ENCODE measurements at places on chromosomes 2 and 18.
A peak's percentile ranks its signal among the peaks of the same experiment; 100 is the strongest.

GRCh38 chr2:47818777-47819176 lies 35.8 kb downstream of the MSH6 start:
- no peak for DNase-seq

DNA sequence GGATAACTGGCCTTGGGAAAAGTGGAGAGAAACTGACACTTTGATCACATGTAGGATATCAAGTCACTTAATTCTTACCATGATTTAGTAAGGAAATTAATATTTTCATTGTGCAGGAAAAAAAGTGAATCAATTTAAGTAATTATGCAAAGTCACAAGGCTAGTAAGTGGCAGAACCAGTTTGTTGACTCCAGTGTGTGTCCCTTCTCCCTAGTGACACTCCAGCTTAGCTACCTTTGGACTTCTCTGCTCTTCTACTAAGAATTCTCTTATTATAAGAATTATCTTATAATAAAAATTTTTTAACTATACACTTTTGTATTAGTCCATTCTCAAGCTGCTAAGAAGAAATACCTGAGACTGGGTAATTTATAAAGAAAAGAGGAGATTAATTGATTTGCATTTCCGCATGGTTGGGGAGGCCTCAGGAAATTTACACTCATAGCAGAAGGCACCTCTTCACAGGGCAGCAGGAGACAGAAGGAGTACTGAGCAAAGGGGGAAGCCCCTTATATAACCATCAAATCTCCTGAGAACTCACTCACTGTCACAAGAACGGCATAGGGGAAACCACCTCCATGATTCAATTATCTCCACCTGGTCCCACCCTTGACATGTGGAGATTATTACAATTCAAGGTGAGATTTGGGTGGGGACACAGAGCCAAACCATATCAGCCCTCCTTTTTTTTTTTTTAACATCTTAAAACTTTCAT lies 13.6 kb downstream of the COL4A4 start:
- DNase-seq, result no peak

DNA sequence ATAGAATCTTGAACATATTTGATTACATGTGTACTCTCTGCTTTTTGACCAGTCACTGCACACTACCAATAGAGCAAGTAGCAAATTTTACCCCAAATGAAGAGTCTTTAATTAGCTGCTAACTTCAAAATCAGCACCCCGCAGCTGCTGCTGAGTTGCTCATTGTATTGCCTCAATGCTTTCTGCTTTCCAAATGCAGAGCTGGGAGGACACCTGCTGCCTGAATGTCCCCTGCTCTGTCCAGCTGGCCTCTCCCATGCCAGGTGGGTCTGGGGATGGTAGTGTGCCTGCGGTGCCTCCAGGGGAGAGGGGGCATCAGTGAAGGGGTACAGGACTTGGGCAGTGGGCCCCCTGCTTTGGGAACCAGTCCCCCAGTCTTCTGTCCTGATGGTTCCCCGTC lies 184.8 kb downstream of the PRKCE start:
- no peak for DNase-seq

- no peak for DNase-seq
These were observed 24.2 kb downstream of the COLEC12 start for GRCh38 chr18:476251-476664.

DNA sequence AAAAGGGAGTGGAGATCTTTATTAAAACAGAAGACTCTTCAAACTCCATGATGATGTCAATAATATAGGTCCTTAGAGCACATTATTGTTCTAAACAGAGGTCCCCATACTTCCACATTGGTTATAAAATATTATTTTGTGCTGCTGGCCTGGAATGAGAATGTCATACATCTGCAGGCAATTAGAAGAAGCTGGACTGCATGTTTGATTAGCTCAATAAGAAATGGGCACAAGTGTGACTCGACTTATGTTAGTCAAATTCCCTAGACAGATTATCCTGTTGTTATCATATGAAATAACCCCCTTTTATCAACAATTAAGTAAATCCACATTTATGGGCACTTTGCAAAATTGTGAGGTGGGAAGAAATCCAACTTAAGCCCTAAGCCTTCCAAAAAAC lies 8.8 kb downstream of the EFEMP1 start:
- DNase-seq, result no peak

DNA sequence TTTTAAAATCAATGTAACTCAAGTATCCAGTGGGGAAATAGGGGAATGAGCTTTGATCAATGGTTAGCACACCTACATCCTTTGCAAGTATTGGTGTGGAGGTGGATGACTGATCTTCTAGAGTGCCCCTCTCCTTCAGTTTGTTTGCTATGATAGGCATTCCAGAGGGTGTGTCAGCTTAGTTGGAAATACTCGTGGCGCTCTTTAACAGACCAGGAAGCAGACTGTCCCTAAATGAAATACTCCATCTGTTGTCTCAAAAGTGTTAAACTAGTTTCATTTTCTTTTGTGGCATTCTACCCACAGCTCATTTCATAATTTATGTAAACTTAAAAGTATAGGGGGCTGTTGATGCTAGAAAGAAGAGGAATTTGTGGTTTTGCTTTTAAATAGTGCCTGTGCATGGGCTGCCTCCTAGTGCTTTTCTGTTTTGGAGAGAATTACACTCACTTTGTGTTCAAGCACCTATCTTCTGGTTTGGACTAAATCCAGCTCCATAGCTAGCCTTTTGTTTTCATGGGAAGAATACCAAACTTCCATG lies 66.2 kb downstream of the STAT1 start:
- DNase-seq, result peak; percentile 88

DNA sequence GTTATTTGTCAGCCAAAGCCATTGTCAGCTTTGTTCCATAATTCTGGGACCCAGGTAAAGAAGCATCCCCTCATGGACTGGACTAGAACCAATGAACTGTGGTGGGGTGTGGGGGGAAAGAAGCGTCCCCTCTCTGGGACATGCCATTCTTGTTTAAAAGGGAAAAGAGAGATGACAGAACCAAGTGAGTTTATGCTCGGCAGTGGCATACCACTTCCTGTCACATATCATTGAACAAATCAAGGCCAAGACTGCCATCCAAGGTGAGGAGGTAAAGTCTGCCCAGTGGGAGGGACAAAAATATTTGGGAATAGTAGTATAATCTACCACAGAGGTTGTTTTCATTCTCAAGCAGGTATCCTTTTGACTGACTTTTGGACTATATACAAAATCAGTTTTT lies 4.7 kb upstream of the GLS start:
- no peak for DNase-seq

GRCh38 chr2:132383956-132384355 lies 32.6 kb upstream of the GPR39 start:
- no peak for DNase-seq

DNA sequence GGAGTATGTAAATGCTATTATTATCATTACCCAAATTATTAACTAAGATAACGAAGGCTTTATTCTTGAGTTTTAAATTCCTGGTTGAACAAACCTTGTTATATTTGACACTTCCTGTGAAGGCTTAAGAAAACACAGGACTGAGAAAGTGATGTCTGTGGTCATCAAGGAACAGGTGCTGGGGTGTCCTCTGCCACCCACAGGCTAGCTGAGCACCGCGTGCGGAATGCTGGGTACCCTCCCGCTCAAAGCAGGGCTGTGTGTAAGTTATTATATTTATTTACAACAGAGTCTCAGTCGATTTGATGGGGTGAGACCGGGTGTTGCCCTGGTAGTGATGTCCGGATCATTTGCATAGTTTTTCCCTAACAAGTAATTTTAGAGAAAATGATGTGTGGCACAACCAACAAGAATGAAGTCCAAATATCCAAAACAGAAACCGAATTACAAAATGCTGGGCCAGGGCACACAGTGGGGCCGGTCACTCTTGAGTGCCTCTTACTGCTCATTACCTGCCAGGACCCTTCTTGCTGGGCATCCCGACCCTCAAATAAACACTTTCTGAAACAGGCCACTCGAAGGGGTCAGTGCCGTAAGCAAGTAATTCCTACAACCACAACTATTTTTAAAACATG lies 49.2 kb downstream of the TMEM18 start:
- DNase-seq, result no peak

- DNase-seq, result no peak
These were observed 58.9 kb upstream of the TEX51 start for GRCh38 chr2:126839796-126840195.

DNA sequence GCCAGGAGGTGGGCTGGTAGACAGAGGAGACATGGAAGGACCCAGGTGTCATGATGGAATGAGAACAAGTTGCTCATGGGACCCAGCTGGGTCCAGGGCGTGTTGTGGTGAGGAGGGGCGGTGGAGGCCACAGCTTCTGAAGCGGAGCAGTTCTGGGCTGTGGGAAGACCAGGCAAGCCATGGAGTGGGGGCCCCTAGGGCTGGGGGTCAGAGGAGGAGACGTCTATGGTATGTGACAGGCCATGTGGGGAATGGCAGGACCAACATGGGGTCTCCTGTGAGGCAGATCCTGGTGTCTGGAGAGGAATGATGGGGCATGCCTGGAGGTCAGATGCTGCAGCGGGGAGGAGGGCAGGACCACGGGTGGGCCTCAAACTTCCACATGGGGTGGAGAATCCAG lies 16.9 kb downstream of the MYO7B start:
- no peak for DNase-seq

DNA sequence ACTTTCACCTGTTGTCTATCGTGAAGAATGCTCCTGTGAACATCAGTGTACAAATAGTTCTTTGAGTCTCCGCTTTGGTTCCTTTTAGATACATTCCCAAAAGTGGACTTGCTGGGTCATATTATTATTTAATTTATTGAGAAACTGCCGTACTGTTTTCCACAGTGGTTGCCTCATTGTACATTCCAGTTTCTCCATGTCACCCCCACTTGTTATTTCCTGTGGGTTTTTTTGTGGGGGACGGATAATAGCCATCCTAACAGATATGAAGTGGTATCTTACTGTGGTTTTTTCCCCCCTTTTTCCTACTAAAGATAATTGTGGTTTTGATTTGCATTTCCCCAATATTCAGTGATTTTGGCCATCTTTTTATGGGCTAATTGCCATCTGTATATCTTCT lies 53.8 kb downstream of the SMCHD1 start:
- DNase-seq, result no peak

GRCh38 chr2:226676618-226677017 lies 123.0 kb downstream of the IRS1 start:
- no peak for DNase-seq

GRCh38 chr2:2867397-2867979 lies 510.1 kb downstream of the EIPR1 start:
- no peak for DNase-seq

GRCh38 chr2:71557321-71557720 lies 104.0 kb downstream of the DYSF start:
- DNase-seq, result no peak

- peak; percentile 68 for DNase-seq
These were observed 198.4 kb downstream of the NYAP2 start for GRCh38 chr2:225597911-225598310.

DNA sequence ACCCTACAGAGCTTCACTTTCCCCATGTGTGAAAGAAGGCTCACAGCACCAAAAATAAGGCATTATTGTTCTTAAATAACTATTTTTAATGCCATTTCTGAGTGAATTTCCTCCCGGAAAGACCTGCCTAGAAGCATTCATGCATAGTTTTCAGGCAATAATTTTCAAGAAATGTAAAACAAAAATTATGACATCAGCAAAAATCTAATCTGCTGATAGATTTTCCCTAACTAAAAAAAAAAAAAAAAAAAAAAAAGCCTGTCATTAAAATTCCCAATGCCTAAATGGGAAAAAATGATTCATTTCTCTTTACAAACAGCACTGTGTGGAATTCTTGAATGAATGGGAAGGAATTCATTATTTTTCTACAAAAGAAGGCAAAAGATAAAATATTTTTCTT lies 35.4 kb downstream of the ABCB11 start:
- no peak for DNase-seq

- DNase-seq, result no peak
These were observed 98.0 kb upstream of the BZW1 start for GRCh38 chr2:200713704-200714064.

GRCh38 chr2:104654811-104655210 lies 199.1 kb upstream of the POU3F3 start:
- DNase-seq, result no peak

Measured in astrocyte (in vitro differentiated cells and primary cell).